ENCODE measurements at places on chromosomes 13 and 19. TPM values are rescaled to one million over a fixed set of nuclear protein-coding genes. Genes with fewer than 3 reads are reported as not detected.

C19orf18 gene
- 1.0 TPM for total RNA-seq

CYSLTR2 gene
- 2.6 TPM for total RNA-seq

CCDC70 gene
- total RNA-seq, result not detected

TICAM1 gene
- 14.6 TPM for total RNA-seq

PTPRH gene
- 0.30 TPM for total RNA-seq

COX7A1 gene
- total RNA-seq, result 64.2 TPM

GRCh38 chr19:16457195-16457953, 14.4 kb downstream of the EPS15L1 start:
- DNase-seq, result peak; percentile 52
- peak overlapping the region; percentile 31 for H3K27ac ChIP-seq
- H3K4me3 ChIP-seq, result no peak overlapping the region
- no peaks in the 10 kb centered on the region for H3K36me3 ChIP-seq
- H3K4me1 ChIP-seq, result peaks cover 36% of the 10 kb centered on the region
- no peaks in the 10 kb centered on the region for H3K27me3 ChIP-seq

DNA sequence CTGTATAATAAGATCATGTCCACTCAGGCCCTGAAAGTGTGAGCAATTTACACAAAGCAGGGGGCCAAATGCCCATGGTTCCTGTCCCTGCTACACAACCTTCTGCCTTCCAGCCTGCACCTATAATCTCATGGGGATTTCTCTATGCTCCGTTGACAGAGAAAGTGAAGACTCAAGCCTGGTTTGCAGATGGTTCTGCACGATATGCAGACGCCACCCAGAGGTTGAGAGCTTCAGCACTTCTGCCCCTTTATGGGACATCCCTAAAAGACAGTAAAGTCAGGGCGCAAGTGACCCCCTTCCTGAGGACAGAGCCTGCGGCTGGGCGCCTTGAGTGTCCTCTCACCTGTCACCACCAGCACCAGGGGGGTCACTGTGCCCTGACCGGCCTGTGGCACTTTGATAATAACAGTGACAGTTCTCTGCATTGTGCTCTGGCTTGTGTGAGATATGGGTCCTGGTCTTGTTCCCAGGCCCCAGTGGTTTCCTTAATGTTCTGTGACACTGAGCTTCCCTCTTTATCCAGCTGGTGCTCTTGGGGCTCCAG, 15.1 kb downstream of the LILRA5 start:
- no peaks in the 10 kb centered on the region for H3K36me3 ChIP-seq
- H3K27ac ChIP-seq, result no peak overlapping the region
- peaks cover 16% of the 10 kb centered on the region for H3K27me3 ChIP-seq

- H3K4me1 ChIP-seq, result no peaks in the 10 kb centered on the region
- H3K27ac ChIP-seq, result no peak overlapping the region
- DNase-seq, result no peak
- H3K36me3 ChIP-seq, result no peaks in the 10 kb centered on the region
Observed at GRCh38 chr13:29505511-29505910, 90.0 kb downstream of the SLC7A1 start.

- no peaks in the 10 kb centered on the region for H3K36me3 ChIP-seq
- H3K4me3 ChIP-seq, result no peak overlapping the region
- no peak for DNase-seq
- H3K27ac ChIP-seq, result no peak overlapping the region
- H3K27me3 ChIP-seq, result no peaks in the 10 kb centered on the region
Observed at GRCh38 chr13:98239162-98240076, 62.4 kb upstream of the RNF113B start.

DNA sequence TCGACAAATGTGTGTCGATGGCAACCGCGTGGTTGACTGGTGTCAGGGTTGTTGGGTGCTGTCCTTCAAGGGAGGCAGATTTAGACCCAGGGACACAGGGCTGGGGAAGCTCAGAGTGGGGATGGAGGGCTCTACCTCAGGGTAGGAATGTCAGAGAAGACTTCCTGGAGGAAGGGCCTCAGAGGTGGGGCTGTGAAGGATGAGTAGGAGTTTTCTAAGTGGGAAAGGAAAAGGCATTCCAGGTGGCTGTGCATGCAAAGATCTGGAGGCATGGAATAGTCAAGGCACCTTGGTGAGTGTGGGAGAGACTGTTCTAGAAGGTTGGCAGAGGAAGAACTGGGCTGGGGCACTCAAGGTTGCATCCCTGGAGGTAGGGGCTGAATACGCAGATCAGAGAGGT, 2.0 kb downstream of the NRTN start:
- no peak overlapping the region for H3K27ac ChIP-seq
- H3K4me1 ChIP-seq, result peaks cover 15% of the 10 kb centered on the region
- H3K27me3 ChIP-seq, result peaks cover 33% of the 10 kb centered on the region
- no peak overlapping the region for H3K4me3 ChIP-seq
- H3K36me3 ChIP-seq, result no peaks in the 10 kb centered on the region

DNA sequence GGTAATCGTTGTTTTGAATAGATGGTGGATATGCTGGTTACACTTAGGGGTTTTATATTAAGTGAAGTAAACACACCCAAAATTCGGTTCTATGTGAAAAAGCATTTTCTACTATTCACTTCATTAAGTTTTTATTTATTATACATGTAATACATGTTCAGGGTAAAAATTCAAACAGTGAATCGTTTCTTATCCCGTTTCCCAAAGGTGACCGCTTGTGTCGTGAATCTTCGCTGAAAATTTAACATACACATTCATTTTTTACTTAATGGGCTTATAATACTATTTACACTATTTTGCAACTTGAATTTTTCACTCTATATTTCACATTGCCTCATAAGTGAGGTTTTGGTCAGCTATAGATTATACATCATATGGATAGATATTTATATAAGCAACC, 24.5 kb downstream of the IPO5 start:
- H3K4me3 ChIP-seq, result peak overlapping the region; percentile 82
- no peak overlapping the region for H3K27ac ChIP-seq

DNA sequence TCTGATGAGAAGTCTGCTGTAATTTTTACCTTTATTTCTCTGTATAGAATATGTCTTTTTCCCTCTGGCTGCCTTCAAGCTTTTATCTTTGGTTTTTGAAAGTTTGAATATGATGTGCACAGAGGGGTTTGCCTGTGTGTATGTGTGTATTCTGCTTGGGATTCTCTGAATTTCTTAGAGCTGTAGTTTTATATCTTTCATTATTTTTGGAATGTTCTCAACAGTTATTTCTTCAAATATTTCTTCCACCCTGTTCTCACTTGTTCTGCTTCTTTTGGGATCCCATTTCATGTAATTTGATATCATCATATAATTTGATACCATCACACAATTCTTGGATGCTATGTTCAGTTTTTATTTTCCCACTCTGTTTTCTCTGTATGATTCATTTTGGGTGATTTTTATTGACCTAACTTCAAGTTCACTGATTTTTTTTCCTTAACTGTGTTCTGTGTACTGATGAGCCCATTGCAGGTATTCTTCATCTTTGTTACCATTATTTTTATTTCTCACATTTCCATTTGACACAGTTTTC, 7.5 kb downstream of the COG3 start:
- no peak for DNase-seq
- H3K4me3 ChIP-seq, result no peak overlapping the region
- no peak overlapping the region for H3K27ac ChIP-seq
- no peaks in the 10 kb centered on the region for H3K27me3 ChIP-seq
- H3K36me3 ChIP-seq, result peaks cover 12% of the 10 kb centered on the region

GRCh38 chr13:29743201-29743786, 107.1 kb downstream of the UBL3 start:
- no peak for DNase-seq
- H3K4me1 ChIP-seq, result no peaks in the 10 kb centered on the region
- no peak overlapping the region for H3K27ac ChIP-seq

- H3K36me3 ChIP-seq, result peaks cover 8% of the 10 kb centered on the region
- H3K4me3 ChIP-seq, result no peak overlapping the region
- H3K27ac ChIP-seq, result no peak overlapping the region
- no peaks in the 10 kb centered on the region for H3K4me1 ChIP-seq
Observed at GRCh38 chr19:5096536-5096935, 127.6 kb downstream of the KDM4B start.

DNA sequence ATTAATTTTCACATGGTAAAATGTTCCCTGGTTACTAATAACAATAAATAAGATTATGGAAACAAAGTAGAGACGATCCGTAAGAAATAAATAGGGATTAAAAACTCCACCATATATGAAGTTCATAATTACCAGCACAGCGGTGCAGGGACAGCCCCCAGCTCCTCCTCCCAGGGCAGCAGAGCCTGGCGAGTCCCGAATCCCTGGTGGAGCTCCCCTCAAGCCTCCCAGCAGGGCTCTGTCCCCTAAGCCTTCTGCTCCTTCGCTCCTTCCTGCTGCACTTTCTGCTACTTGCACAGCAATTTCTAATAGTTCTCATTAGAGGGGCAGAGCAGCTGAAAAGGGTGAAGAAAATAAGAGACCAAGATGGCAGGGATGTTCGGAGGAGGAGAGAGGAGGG, 43.6 kb downstream of the RASA3 start:
- no peaks in the 10 kb centered on the region for H3K4me1 ChIP-seq
- DNase-seq, result no peak
- no peak overlapping the region for H3K4me3 ChIP-seq

DNA sequence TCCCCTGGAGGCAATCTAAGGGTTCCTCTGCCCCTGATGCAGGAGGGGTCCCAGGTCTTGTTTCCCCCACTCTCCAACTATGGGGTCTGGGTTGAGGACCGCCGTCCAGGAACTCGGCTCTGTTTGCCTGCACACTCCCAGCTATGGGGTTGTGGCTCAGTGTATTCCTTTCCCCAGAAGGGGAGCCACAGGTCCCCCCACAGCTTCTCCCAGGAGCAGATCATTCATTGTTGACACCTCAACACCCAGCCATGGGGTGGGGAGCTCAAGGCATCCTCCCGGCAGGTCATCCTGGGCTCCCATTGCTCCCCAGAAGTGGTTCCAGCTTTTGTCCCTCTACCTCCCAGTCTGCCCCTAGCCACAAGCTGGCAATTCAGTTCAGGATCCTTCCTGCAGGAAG, 975 bp downstream of the ZNF358 start:
- H3K4me3 ChIP-seq, result peak overlapping the region; percentile 75
- H3K27me3 ChIP-seq, result no peaks in the 10 kb centered on the region
- H3K4me1 ChIP-seq, result peaks cover 25% of the 10 kb centered on the region
- no peak for DNase-seq
- H3K27ac ChIP-seq, result peak overlapping the region; percentile 86

- H3K4me1 ChIP-seq, result no peaks in the 10 kb centered on the region
- H3K36me3 ChIP-seq, result no peaks in the 10 kb centered on the region
- no peaks in the 10 kb centered on the region for H3K27me3 ChIP-seq
- no peak overlapping the region for H3K27ac ChIP-seq
Observed at GRCh38 chr13:111548301-111548700, 227.9 kb downstream of the TEX29 start.

DNA sequence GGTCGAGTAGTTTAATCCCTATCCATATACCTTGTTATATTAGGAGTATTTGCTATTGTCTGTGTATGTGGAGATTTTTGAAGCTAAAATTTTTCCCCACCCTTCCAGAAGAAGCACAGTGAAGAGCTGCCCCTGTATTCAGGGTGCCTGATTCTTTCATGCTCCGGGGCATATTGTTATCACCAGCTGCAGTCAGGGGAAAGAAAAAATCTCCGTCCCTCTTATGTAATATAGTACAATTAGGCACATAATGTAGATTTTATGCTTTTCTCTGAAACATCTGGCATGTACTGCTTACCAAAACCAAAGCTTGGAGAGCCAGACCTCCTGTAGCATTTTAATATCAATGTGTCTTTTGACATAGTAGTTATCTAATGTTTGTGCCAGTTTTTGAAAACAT, 214.9 kb upstream of the EDNRB start:
- no peaks in the 10 kb centered on the region for H3K36me3 ChIP-seq
- DNase-seq, result no peak
- no peaks in the 10 kb centered on the region for H3K27me3 ChIP-seq
- no peak overlapping the region for H3K27ac ChIP-seq
- no peak overlapping the region for H3K4me3 ChIP-seq

- no peaks in the 10 kb centered on the region for H3K4me1 ChIP-seq
- no peaks in the 10 kb centered on the region for H3K36me3 ChIP-seq
- H3K27ac ChIP-seq, result no peak overlapping the region
- no peak overlapping the region for H3K4me3 ChIP-seq
Observed at GRCh38 chr13:94660695-94661326, 51.5 kb downstream of the SOX21 start.

DNA sequence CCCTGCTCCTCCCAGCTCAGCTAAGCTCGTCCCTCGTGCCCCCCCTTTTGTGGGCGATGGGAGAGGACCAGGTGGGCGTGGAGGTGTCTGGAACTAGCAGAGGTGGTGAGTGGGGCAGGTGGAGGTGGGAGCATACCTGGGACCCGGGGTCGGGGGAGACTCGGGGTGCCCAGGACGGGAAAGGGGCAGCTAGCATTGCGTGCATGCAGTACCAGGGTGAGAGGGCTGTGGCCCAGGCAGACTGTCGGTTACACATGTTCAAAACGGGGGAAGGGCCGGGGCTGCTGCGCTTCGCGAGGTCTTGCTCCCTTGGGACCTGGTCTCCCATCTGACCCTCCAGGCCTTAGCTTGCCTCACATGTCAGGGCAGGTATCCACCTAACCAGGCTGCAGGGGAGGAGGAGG, 9.1 kb downstream of the TLE5 start:
- no peak overlapping the region for H3K27ac ChIP-seq
- no peak overlapping the region for H3K4me3 ChIP-seq
- no peaks in the 10 kb centered on the region for H3K27me3 ChIP-seq
- peak; percentile 47 for DNase-seq

DNA sequence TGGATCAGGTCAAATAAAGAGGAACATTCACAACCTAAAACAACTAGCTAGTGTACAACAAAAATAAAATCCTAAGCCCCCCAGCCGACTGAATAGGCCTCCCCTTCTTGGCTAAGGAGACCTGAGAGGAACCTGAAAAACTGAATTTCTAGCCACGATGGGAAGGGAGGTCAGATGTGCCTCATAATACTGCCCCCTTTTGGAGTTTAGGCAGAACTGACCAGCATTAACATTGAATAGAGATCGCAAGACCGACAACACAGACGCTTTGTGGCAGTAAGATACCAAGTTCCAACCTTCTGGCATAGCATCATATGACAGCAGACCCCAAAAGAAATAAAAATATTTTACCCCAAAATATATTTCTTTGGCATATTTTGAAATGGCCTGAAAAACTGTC, 15.9 kb downstream of the CBY2 start:
- no peak for DNase-seq
- no peak overlapping the region for H3K27ac ChIP-seq
- no peak overlapping the region for H3K4me3 ChIP-seq
- no peaks in the 10 kb centered on the region for H3K27me3 ChIP-seq

DNA sequence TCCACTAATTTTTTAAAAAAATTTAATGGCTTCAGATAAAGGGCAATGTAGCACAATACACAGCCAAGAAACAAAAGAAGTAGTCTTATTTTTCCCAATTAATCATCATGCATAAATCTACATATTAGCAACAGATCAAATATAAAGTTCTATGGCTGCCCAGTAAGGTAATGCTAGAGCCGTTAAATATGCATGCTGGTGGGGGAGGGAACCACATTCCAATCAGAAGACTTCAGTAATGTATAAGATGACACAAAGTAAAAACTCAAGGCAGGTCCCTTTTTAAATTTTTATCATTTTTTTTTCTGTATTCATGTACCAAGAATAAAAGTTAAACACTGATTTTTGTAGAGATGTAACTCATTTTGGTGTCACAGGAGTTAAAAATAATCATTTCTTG, 62.0 kb downstream of the MPHOSPH8 start:
- H3K36me3 ChIP-seq, result peaks cover 3% of the 10 kb centered on the region
- H3K27me3 ChIP-seq, result no peaks in the 10 kb centered on the region
- no peak for DNase-seq
- no peaks in the 10 kb centered on the region for H3K4me1 ChIP-seq
- no peak overlapping the region for H3K4me3 ChIP-seq
- no peak overlapping the region for H3K27ac ChIP-seq

All from lower lobe of right lung (tissue), 2 donors.